ENCODE measurements at places on chromosomes 13 and 19.
A peak's percentile ranks its signal among the peaks of the same experiment; 100 is the strongest.

DNA sequence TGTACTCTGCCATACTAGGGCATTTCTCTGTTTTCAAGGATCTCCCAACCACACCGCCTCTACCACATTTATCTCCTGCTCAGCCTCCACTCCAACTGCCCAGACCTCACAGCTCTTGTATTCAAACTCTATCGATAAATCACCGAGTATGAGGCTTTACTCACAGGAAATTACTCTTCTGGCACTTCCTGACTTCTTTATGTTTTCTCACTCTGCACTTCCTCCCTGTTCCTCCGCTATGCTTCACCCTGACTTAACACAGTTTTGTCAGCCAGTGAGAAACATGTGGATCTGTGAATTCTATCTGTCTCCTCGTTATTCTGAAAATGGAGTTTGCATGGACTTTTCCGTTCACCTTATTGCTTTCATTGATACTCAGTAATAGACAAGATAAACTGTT, 2.6 kb upstream of the CARD8 start:
- DNase-seq = no peak

DNA sequence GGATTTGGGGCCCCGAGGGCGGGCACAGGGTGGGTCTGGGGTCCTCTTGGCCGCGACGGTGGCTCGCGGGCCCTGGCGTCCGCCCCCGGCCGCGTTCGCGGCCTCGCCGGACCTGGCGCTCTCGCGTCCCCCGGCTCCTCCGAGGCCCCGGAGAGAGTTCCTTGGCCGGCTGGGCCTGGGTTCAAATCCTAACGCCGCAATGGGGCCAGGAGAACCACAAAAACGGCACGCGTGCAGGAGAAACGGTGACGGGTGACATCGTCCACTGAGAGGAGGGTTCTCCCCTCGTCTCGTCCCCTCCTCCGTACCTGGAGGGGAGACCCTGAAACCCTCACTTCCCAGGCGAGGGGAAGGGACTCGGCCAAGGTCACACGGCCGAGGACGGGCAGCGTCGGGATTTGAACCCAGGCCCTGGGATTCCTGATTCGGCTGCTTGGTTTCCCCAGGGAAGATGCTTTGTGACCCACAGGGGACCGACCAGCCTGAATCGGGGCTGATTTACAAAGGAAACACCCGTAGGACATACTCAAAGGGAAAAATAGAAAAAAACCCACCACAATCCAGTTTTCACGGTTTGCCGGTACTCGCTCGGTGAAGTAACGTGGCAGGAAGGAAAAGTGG, 624 bp downstream of the SAFB start:
- no peak for DNase-seq

GRCh38 chr13:111919849-111920248, 147.1 kb upstream of the SOX1 start:
- no peak for DNase-seq

GRCh38 chr13:30810261-30810701, 74.9 kb downstream of the ALOX5AP start:
- DNase-seq = no peak

DNA sequence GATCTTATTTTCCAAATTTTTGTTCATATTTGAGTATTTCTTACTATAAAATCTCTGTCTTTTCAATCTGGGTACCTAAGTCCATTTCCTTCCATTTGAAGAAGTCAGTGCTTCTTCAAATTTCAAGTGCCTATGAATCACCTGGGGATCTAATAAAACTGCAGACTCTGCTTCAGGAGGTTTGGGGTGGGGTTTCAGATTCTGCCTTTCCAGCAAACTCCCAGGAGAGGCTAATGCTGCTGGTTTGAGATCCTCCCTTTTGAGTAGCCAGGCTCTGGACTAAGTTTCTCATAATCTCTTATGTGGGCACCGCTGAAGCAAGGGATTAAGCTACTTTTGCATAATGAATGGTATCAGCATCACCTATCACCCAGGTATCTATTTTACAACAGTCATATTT, 242.4 kb downstream of the RGCC start:
- no peak for DNase-seq

- DNase-seq = no peak
Observed at GRCh38 chr13:98940325-98941001, 37.4 kb downstream of the DOCK9 start.

GRCh38 chr13:27117952-27118351, 53.7 kb downstream of the USP12 start:
- no peak for DNase-seq

GRCh38 chr19:50906217-50906616, 5.0 kb downstream of the KLK4 start:
- peak; percentile 27 for DNase-seq

- DNase-seq = no peak
Observed at GRCh38 chr19:32969549-32969948, 2.2 kb downstream of the CEP89 start.

DNA sequence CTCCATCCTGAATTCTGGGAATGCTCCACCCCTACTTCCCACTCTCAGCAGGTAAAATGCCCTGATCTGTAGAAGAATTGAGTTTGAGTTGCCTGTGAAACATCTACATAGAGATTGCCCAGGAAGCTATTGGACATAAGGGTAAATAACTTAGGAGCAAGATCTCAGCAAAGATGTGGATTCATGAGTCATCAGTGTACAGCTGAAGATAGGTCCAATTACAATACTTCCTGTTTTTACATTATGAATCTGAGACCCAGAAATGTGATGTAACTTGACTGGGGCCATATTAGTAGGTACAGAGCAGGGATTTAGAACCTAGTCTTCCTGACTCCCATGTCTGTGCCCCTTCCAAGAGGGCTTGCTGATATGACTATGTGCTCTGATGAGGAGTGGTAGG, 79.4 kb upstream of the FNDC3A start:
- DNase-seq = no peak

- no peak for DNase-seq
Observed at GRCh38 chr13:45296259-45296658, 44.7 kb downstream of the TPT1 start.

DNA sequence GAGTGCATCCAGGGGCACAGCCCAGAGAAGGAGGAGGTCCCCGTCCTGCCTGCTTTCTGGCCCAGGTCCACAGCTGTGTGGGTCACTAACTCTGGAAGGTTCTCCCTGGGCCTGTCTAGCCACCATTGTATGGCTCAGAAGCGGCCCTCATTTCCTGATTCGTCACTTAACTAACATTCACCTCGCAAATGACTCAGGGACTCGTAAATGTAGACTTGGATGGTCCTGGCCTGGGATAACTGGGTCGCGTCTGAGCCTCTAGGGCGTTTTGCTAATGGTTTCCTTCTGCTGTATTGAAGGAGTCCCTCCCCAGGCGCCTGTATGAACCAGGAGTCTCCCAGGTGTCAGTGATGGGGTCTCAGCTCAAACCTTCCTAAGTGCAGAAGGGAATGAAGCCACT, 162.8 kb downstream of the ZNF536 start:
- no peak for DNase-seq

All from Caco-2 (cell line).